Activated naive CD4-positive, alpha-beta T cell treated with anti-CD3 and anti-CD28 coated beads for 36 hours (primary cell): ENCODE measurements at places on chromosomes 6 and 20. TPM values are rescaled to one million over a fixed set of nuclear protein-coding genes. Genes with fewer than 3 reads are reported as not detected.

GRCh38 chr6:94213226-94213625, 793.9 kb upstream of the EPHA7 start:
- DNase-seq: no peak

DNA sequence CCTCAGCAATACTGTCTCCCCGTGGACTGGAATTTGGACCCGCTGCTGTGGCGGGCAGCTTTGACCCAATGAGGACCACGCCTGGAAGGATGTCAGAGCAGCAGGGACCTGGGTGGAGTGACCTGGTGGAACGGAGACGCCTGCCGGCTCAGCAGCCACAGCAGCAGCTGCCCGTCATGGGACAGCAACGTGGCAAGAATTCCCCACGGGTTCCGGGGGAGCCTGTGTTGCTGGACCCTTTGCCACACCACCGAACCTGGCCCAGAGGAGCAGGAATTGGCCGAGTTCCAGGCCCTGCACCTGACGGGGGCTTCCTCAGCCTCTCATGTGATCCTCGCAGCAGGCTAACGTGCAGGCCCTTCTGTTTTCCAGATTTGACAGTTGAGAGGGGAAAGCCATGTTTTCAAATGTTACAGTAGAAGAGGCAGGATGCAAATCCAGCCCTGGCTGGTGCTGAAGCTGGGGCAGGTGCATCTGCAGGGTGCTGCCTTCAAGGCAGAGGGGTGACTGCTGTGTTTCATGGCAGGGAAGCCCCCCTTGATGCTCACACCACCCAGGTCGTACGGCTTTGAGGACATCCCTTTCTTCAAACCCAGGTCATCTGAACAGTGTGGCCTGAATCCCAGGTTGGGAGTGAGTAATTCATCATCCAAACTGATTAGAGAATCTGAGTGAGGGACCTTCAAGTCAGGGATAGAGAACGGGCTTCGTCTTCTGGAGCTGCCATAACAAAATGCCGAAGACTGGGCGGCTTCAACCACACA, 93.4 kb downstream of the THBS2 start:
- DNase-seq: no peak

GRCh38 chr20:61855286-61855685, 210.4 kb downstream of the TAF4 start:
- no peak for DNase-seq

DNA sequence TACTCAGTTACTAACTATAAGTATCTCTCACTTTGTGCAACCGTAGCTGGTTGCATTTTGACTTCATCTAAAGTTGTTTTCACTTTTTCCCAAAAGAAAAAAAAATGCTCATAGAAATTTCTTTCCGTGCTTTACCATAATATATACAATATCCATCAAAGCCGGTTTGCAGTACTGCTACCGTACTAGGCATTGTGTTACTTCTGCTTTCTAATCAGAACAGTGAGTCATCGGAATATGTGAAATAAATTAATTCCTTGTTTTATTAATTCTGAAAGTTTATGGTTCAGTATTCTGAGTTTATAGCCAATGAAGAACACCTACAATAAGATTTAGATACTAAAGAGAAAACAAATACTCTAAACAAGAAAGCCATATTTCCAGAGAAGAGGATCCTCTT, 72.5 kb downstream of the TNFRSF21 start:
- DNase-seq: no peak

DNA sequence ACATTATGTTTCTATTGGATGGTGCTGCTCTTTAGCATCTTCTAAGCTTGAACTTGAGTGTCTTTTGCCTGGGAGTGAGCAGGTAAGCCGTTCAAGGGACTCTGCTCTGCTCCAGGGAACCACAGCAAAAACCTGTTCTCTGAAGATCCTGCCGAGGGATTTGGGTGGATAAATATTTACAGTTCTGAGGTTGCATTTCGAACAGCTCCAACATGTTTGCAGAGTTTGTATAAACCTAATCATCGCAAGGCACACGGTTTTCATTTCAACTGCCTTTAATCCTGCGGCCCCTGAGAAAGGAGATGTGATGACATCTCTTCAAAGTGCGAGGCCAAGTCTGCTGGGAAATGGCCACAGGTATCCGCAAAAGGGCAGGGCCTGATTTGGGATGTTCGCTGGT, 293.4 kb downstream of the TFAP2C start:
- no peak for DNase-seq

Gene TMEM244
- total RNA-seq: not detected

GRCh38 chr6:89888871-89889270, 5.4 kb upstream of the GJA10 start:
- no peak for DNase-seq

Gene KHDC1
- total RNA-seq: 1.6 TPM

Gene PKIB
- total RNA-seq: 0.67 TPM
